Kidney epithelial cell (primary cell): ENCODE measurements at places on chromosomes 11 and 22.

- DNase-seq, result no peak
Measured at GRCh38 chr11:71078482-71078881, 173.9 kb downstream of the SHANK2 start.

DNA sequence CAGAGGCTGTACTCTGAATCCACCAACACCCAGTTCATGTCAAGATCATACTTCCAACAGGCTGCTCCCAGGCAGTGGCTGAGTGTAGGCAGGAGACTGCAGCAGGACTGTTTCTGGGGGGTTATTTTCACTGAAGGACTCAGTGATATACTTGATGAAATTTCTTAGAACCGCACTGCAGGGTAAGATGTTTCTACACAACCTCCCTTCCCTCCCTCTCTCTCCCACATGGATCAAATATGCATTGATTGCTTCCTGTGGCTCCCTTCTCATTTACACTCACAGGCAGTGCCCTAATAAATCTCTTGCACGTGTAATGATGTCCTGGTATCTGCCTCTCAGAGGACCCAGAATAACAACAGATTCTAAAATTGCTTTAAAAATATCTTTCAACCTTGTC, 251.3 kb upstream of the CCDC179 start:
- DNase-seq, result no peak

- DNase-seq, result no peak
Measured at GRCh38 chr11:103295704-103296103, 186.5 kb downstream of the DYNC2H1 start.

GRCh38 chr11:14081581-14082231, 119.2 kb downstream of the SPON1 start:
- no peak for DNase-seq

- no peak for DNase-seq
Measured at GRCh38 chr22:17407643-17408042, 38.4 kb downstream of the CECR2 start.

DNA sequence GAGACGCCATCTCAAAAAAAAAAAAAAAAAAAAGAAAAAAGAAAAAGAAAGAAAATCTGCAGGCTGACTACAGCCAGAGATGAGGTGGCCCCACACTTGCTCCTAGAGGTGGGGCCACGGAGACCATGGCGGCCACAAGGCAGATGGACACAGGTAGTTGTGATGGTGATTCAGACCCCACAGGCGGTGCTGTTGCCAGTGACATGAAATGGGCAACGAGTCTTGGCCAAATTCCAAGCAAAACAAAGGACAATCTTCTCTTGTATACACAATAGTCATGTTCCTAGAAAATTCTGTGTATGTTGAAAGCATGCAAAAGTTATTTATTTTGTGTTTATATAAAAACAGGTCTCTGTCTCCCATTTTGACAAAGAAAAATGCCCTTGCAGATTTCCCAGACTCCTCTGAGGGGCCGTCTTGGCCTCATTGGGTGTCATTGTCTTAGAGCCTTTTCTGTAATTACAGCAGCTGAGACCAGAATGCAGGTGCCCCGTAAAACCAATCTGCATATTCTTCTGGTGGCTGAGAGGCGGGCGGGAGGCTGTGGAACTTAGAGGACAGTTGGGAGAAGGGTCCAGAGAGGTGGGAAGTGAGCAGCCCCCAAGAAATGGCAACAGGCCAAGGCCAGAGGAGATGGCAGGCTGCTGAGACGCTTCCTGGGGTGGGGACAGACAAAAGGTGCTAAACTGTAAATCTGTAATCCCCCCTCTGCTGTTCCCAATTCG, 22.5 kb upstream of the DAGLA start:
- DNase-seq, result no peak

- no peak for DNase-seq
Measured at GRCh38 chr11:78489184-78489583, 71.6 kb upstream of the GAB2 start.

- DNase-seq, result no peak
Measured at GRCh38 chr11:27405134-27405533, 42.1 kb upstream of the CCDC34 start.
